ENCODE measurements at places on chromosomes 4 and X. TPM values are rescaled to one million over a fixed set of nuclear protein-coding genes. Genes with fewer than 3 reads are reported as not detected.
A peak's percentile ranks its signal among the peaks of the same experiment; 100 is the strongest.

The CXCL5 gene
- 0.13 TPM for total RNA-seq

The GLOD5 gene
- total RNA-seq: not detected

The XAGE2 gene
- total RNA-seq: not detected

- DNase-seq: no peak
Measured at GRCh38 chrX:7690842-7691241, 152.1 kb upstream of the VCX start.

DNA sequence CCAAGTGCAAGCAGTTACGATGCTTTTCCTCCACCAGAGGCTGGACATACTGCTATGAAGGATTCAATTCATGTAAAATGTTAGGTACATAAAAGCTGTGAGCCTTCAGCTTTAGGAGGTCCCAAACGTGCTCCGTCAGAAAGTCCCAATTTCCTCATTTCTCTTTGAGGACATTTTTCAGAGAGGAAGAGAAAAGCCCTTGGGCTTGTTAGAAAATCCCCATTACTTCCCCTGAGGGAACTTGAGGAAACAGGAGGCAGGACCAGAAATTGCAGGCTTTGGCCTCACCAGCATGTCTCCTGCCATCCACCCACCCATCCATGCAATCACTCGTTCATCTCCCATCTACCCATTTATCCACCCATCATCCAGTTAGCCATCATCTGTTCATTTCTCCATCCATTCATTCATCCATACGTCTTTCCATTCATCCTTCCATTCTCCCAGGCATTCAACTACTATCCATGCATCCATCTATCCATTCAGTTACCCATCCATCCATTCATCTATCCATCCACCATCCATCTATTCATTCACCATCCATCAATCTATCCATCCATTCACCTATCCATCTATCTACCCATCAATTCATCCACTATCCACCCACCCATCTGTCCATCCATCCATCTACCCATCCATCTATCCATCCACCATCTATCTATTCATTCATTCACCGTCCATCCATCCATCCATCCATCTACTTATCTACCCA, 223.5 kb downstream of the AFAP1 start:
- DNase-seq: no peak

GRCh38 chr4:13627178-13627605, 333 bp downstream of the BOD1L1 start:
- DNase-seq: no peak

DNA sequence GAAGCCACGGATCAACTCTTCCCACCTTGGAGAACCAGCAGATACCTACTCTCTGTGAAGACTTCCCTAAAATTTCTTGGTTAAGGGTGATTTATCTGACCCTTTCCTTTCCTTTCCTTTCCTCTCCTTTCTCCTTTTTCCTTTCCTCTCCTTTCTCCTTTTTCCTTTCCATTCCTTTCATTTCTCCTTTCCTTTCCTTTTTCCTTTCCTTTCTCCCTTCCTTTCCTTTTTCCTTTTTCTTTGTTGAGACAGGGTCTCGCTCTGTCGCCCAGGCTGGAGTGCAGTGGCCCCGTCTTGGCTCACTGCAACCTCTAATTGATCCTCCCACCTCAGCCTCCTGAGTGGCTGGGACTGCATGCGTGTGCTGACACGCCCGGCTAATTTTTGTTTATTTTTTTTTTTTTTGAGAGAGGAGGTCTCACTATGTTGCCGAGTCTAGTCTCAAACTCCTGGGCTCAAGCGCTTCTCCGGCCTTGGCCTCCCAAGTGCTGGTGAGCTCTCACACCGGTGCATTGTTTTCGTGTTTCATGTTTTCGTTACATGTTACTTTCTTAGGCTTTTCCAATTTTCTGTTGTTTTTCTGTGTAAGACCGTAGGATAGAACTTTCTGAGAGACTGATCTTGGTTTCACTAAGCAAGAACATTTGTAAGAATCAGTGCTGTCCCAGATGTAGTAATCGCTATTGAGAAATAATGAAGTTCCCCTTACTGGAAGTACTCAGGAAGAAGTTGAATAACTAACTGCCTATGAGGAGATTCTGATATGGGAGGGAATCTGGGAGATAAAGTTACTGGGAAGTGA, 2.0 kb downstream of the TMEM165 start:
- DNase-seq: no peak

DNA sequence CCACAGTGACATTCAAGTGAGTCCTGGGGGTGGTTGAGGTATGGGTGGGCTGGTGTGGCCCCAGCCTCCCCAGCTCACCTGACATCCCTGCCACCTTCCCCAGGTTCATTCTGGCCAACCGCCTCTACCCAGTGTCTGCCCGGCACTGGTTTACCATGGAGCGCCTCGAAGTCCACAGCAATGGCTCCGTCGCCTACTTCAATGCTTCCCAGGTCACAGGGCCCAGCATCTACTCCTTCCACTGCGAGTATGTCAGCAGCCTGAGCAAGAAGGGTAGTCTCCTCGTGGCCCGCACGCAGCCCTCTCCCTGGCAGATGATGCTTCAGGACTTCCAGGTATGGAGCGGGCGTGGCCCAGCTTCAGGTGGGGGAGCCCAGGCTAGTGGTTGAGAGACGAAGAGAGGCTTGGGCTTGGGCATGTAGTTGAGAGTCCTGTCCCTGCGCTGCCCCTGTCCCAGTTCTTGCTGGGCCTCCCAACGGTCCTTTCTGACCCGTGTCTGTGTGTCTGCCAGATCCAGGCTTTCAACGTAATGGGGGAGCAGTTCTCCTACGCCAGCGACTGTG, 1.7 kb upstream of the GDI1 start:
- DNase-seq: no peak

DNA sequence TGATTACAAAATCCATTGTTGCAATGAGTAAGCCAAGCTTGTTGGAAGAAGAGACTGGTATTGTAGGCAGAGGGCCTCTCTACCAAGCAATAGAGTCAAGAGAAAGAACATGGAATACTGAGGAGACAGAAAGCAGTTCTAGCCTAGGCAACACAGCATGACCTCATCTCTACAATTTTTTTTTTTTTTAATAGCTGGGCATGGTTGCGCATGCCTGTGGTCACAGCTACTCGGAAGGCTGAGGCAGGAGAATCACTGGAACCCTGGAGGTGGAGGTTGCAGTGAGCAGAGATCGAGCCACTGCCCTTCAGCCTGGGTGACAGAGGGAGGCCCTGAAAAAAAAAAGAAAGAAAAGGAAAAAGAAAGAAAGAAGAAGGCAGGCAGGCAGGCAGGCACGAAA, 11.7 kb upstream of the ZBTB33 start:
- DNase-seq: no peak

DNA sequence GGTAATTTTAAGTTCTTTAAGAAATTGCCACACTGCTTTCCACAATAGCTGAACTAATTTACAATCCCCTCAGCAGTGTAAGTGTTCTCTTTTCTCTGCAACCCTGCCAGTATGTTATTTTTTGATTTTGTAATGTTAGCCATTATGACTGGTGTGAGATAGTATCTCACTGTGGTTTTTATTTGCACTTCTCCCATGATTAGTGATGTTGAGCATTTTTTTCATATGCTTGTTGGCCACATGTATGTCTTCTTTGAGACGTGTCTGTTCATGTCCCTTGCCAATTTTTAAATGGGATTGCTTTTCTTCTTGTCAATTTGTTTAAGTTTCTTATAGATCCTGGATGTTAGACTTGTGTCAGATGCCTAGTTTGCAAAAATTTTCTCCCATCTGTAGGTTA, 86.1 kb downstream of the BMP3 start:
- no peak for DNase-seq

GRCh38 chr4:29309050-29309449, 1411.1 kb upstream of the PCDH7 start:
- DNase-seq: no peak

DNA sequence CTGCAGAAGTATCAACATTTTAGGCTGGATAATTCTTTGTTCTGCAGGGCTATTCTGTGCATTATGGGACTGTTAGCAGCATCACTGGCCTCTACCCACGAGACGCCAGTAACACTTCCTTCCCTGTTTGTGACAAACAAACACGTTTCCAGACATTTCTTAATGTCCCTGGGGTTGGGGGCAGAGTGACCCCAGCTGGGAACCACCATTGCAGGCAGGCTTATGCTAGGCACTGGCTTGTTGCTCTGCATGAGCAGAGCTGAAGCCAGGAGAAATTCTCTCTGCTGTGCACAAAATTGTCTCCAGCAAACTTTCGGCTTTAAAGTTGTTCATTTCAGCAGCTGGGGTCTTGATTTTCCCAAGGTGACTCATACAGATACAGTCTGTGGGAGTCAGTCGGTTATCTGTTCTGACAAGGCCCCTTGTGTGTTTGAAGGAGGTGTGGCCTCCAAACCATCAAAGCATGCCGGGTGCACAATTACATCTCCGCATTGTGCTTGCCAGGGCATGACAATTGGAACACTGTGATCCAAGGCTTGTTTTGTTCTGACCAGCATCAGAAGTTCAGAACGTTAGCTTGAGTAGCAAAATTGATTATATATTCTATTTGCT, 156.4 kb upstream of the BOD1L1 start:
- DNase-seq: no peak

DNA sequence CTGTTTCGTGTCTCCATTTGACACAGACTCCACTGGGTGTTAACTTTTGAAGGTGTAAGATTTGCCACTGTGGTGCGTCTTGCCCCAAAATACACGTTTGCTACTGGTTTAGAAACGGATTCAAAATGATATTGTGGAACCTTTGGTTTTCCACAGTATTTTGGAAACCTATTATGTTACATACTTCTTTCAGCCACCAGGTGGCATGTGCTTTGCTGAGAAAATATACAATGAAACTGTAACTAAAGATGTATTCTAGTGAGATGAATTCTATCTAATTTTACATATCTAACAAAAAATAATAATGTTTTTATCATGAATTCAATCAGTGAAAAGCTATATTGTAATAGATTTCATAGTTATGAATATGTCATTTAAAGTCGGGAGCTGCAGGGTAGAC, 28.4 kb upstream of the SLITRK4 start:
- DNase-seq: peak; percentile 0

GRCh38 chrX:1336331-1336943, at the start of gene IL3RA:
IL3RA (plus strand) TSS chrX:1336785; CDS start chrX:1341766, 4,981 bp downstream.
- peak; percentile 60 for DNase-seq
